ENCODE measurements at places on chromosomes 3 and 15.

DNA sequence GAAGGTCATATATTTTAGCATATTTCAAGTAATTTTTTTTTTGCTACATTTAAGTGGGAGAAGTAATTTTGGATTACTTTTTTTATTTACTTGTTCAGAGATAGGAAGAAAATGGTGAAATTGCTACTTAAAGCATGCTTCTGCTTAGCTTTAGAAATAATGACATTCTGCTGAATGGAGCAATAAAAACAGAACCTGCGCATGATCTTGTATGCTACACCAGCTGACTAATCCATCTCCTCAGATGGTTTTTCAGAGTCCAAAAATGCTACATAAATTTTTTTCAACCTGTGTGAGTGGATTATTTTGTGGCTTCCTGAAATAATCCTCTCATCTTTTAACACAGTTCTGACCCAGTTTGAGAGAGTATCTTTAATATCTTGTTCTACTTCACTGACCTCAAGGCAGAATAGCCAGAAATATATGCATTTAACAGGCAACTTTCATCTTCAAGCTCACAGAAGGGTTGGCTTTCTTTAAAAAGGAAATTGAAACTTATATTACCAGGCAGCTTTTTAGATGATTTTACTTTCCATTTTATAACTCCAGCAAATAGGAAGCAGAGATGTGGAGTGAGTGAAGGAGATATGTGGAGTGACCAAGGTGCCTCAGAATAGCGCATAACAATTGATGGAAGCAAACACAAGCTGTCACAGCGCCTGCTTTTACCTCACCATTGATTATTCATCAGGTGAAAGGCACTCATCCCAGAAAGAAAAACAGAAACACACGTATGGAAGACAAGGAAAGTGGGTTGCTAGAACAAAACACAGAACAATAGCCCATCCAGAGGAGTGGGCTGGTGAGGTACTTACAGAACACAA lies 136.6 kb downstream of the TGFBR2 start:
- no peak for DNase-seq

DNA sequence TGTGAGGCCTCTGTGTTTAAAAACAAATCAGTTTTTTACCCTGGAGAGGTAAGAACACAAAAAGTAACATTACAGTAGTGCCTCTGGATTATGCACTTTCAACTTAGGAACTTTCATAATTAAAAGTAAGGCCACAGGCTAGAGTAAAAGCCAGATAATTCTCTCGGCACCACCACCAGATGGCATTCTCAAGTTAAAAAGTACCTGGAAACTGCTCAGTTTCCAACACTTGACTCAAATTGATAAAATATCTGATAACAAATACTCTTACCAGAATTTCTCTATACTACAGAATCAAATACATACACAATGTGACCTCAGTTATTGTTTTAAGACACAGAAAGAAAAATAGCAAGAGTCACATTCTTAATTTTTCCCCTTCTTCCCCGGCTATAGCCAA lies 19.9 kb downstream of the SPICE1 start:
- peak; percentile 63 for DNase-seq

DNA sequence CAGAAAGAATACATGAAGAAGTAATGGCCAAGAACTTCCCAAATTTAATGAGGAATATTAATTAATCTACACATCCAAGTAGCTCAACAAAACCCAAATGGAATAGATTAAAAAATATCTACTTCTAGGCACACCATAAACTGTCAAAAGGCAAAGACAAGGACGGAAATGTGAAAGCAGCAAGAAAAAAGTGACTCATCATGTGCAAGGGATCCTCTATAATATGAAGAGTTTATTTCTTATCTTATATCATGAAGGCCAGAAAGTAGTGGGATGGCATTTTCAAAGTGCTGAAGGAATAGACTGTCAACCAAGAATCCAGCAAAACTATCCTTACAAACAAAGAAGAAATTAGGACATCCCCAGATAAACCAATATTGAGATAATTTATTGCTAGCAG lies 73.9 kb upstream of the PRICKLE2 start:
- no peak for DNase-seq

DNA sequence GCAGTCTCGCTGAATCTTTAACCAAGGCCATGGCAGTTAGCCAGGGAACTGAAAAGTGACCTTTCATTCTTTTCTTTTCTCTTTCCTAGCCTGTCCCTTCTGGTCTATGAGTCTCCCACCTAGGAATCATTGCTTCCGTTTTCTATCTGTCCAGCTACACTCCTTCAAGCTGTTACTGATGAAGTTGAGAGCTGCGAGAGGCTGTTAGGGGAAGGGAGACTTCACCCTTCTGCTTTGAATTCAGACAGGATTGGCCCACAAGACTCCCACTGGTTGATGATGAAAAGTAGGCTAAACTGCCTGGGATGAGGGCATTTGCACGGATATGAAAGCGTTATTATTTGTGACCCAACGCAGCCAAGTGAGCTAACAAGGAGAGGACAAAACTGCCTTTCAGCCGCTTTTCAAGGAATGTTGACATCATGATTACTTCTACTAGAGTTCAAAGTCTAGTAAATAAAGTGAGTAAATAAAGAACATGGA lies 30.2 kb downstream of the EIF4E3 start:
- DNase-seq: no peak

DNA sequence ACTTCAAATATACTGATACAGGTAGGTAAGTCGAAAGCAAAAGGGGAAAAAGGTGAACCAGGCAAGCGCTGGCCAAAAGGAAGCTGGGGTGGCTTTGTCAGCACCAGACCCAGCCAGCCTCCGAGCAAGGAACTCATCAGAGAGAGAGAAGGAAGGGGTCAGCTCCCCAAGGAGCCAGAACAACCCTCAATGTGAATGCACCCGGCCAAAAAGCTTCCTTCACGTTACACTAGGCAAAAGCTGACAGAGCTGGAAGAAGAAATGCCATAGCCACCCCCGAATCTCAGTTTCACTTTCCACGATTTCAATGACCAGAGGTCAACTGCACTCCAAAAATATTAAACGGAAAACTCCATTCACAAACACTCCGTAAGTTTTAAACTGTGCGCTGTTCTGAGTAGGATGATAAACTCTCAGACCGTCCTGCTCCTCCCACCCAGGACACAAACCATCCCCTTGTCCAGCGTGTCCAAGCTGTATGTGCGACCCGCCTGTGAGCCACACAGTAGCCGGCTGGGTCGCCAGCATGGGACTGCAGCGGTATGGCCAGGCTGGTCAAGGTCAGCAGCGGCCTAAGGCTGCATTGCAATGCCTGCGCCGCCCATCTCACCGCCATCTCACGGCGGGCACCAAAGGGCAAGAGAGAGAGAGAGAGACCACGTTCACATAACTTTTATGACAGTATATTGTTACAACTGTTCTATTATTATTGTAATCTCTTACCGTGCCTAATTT lies 29.7 kb downstream of the CYFIP1 start:
- DNase-seq: peak; percentile 33

DNA sequence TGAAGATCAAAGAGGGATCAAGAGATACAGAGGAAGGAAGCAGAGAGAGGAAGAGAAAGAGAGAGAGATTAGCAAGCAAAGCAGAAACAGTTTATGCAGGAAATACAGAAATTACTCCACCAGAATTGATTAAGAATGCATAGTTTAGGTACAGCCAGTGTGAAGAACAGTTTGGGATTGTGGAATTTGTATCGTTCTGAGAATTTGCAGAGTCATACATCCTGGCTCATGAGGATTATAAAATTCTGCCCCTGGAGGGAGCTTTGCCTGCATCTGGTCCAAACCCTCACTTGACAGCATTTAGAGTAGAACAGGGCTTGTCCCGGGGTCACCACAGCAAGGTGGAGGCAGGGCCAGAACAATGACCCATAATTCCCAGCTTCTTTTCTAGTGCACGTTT lies 44.1 kb downstream of the MASP1 start:
- DNase-seq: no peak

DNA sequence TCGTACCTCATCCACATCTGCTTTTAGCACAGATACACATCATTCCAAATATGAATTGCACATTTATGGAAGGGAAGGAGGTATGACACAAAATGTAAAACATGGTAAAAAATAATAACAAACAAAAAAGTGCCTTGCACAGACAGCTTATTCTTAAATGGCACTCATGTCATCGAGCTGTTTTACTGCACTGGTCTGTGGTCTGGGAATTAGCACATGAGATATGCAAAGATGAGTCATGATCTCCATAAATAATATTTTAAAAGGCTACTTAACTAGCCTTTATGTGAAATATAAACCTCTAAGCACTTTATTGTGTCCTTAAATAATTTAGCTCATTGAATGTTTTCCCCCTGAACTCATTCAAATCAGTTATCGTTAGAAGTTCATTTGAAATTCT lies 142.2 kb upstream of the ZNF385D start:
- DNase-seq: no peak

GRCh38 chr15:55253580-55253979 lies 36.0 kb downstream of the RAB27A start:
- DNase-seq: no peak

GRCh38 chr3:48997102-48997635 lies 7.1 kb downstream of the P4HTM start:
- no peak for DNase-seq

DNA sequence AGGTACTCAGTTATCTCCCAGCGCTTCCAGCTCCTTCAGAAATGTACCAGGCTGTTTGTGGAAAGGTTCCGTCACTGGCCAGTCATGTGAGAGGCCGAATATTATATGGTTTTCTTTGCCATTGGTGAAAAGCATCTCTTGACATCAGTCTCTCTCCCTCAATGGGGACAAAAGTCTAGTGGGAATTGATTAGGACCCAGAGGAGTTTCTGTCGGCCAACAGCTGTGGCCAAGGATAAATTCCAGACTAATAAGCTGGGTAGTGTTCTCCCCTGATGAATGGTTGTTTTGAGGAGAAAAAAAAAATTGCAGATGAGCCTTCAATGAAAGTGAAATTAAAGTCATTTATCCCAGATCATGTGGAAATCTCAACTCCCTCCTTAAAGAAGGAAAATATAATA lies 404.7 kb upstream of the THRB start:
- DNase-seq: no peak

DNA sequence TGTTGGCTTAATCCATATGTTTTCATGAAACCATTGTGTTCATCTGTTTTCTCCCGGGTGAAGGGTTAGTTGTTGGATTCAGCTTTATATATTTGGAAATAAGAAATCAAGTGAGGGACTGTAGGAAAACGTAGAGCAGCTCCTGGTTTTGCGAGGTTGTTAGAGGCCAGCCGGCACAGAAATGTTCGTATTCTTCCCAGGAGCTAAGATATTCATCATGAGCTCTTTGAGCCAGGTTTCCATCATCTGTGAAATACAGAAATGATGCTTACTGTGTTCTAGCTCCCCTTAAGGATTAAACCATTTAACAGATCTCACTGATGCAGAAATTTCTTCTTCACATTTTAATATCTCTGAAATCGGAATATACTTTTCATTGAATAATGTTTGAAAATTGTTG lies 235.5 kb downstream of the PTPRG start:
- DNase-seq: no peak

DNA sequence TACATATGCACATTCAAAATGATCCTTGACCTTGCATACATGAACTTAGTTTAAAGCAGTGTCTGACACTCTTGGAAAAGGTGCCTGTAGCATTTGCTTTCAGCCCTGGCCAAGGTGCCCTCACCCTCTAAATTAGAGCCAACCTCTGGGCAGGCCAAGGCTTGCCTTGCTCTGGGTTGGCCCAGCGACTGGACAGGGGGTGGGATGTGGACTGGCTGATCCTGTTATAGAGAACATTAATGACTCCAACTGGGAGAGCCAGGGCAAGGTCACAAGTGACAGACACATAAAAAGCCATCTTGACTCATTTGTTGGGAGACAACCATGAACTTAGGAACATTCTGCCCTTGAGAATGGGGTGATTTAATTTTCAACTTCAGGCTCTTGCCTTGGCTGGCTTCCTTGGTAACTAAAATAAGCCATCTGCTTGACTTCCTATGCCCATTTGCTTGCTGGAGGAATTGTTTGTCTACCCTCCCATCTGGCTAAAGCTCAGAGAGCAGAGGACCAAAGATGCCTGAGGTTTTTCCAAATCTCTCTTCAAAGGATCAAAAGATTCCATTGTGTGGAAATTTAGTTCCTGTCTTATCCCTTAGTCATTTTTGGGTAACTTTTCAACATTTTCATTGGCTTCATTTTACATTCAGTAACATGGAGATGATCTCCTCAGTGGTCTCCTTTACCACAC lies 403.7 kb downstream of the SOX2 start:
- no peak for DNase-seq
